Osteoblast (primary cell): ENCODE measurements at places on chromosomes 5 and 9. TPM values are rescaled to one million over a fixed set of nuclear protein-coding genes. Genes with fewer than 3 reads are reported as not detected.

GRCh38 chr9:16484180-16484579, 386.3 kb downstream of the BNC2 start:
- no peak overlapping the region for H3K27ac ChIP-seq
- H3K36me3 ChIP-seq: no peaks in the 10 kb centered on the region
- no peak overlapping the region for H3K4me3 ChIP-seq
- DNase-seq: no peak
- H3K4me1 ChIP-seq: peaks cover 10% of the 10 kb centered on the region

Gene VLDLR
- total RNA-seq: 5.3 and 10.1 TPM in 2 replicates

DNA sequence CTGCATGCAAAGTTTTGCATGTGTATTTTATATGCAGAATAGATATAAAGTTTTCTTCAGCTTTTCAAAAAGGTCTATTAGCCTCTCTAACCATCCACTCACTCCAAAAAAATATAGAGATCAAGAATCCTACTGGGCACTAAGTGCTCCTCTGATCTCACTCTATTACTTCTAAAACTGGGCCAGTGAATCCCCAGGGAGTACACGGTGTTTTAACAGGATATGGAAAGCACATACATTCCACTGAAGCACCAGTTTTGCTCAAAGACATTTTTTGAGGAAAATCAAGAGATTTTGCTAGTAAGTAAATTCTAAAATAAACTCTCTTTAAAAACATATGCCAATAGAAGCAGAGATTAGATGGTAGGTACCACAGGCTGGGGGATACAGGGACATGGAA, 95.2 kb downstream of the DEPDC1B start:
- DNase-seq: no peak
- H3K4me3 ChIP-seq: no peak overlapping the region
- no peaks in the 10 kb centered on the region for H3K27me3 ChIP-seq

DNA sequence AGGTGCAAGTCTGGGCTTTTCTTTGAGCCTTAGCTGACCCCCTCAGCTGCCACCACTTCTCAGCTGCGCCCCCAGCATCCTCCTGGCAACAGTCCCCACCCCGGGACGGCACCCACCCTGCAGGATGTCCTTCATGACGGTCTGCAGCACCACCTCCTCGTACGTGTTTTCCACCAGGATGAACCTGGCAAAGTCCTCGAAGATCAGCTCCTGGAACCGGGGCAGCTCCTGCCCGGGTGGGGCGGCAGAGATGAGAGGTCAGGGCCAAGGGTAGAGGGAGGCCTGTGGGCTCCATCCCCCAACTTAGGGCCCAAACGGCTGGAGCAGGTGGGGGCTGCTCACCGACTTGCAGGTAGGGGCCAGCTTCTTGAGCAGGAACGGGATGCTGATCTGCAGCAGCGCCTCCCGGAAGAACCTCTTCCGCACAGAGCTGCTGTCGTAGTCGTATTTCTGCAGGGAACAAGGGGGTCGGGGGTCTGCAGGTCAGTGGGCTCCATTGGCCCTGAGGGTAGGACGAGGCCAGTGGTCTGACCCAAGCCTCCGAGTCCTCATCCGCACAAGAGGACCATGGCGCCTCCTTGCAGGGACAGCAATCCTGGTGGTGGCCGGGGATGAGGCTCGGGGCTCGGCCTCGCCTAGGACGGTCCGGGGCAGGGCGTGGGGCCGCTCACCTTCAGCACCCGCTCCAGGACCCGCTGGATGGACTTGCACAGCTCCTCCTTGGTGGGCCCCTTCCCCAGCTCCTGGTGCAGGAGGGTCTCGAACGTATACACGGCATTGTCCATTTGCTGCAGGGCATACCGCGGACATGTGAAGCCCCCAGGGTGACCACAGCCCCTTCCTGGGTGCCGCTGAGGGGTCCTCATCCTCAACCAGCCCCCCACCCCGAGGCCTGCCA, 56.7 kb downstream of the LRSAM1 start:
- peak; percentile 52 for DNase-seq
- H3K4me1 ChIP-seq: no peaks in the 10 kb centered on the region
- no peak overlapping the region for H3K4me3 ChIP-seq
- peaks cover 92% of the 10 kb centered on the region for H3K36me3 ChIP-seq

DNA sequence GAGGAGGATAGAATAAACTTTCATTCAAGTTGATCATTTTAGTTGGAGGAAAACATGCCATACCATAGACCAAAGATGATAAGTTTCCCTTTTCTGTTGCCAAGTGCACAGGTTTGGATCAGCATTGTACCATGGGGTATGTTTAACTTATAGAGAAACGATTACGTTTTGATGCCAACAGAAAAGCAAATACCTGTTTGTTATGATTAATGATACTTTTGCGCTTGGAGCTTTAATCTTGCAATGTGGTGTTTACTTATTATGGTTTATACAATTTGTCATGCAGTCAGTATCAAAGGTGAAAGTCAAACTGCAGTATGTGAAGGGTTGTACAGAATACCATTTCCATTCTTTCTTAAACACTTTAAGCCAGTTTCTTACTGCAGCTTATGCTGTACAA, 13.2 kb upstream of the ARHGEF28 start:
- no peak overlapping the region for H3K27ac ChIP-seq
- H3K36me3 ChIP-seq: no peaks in the 10 kb centered on the region
- H3K27me3 ChIP-seq: no peaks in the 10 kb centered on the region
- no peak for DNase-seq
- H3K4me3 ChIP-seq: no peak overlapping the region

Gene GALNT12
- total RNA-seq: 10.1 and 11.8 TPM in 2 replicates

Gene FRMPD1
- not detected in 2 replicates for total RNA-seq

Gene PCDHB6
- 0.59 and 0.72 TPM in 2 replicates for total RNA-seq

DNA sequence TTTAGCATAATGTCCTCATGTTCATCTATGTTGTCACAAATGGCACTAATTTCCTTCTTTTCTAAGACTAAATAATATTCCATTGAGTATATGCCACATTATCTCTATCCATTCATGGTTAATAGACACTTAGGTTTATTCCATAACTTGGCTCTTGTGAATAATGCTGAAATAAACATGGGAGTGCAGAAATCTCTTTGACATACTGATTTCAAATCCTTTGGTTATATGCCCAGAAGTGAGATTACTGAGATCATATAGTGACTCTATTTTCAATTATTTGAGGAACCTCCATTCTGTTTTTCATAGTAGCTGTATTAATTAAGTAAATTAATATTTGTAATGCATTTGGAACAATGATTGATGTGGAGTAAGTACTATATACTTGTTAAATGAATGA, 13.0 kb downstream of the SMIM3 start:
- peaks cover 52% of the 10 kb centered on the region for H3K4me1 ChIP-seq
- peaks cover 21% of the 10 kb centered on the region for H3K36me3 ChIP-seq
- DNase-seq: no peak
